Stimulated activated CD8-positive, alpha-beta memory T cell treated with anti-CD3 and anti-CD28 coated beads, Interleukin-4, amount 100 ng/mL, for 1 hour (primary cell): ENCODE measurements at places on chromosomes 12 and 14.

DNA sequence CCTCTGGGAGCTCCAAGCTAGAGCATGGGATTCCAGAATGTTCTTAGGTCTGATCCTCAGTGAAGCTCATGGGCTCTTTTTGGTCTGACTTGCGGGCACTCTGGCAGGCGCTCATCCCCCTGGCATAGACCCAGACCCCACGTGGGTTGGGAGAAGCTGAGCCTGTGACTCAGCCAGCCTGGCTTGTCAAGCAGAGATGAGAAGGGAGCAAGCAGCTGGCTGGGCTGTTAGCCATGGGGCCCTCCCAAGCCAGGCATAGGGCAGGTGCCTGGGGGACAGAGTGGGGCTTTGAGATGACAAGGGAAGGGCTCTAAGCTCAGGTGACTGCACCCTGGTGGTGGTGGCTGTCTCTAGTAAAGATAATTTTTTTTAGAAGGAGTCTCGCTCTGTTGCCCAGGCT lies 80.3 kb upstream of the NOS1 start:
- DNase-seq, result no peak

GRCh38 chr14:45947830-45948229 lies 694.8 kb upstream of the MIS18BP1 start:
- no peak for DNase-seq

GRCh38 chr14:89217891-89218290 lies 199.1 kb downstream of the FOXN3 start:
- DNase-seq, result no peak

DNA sequence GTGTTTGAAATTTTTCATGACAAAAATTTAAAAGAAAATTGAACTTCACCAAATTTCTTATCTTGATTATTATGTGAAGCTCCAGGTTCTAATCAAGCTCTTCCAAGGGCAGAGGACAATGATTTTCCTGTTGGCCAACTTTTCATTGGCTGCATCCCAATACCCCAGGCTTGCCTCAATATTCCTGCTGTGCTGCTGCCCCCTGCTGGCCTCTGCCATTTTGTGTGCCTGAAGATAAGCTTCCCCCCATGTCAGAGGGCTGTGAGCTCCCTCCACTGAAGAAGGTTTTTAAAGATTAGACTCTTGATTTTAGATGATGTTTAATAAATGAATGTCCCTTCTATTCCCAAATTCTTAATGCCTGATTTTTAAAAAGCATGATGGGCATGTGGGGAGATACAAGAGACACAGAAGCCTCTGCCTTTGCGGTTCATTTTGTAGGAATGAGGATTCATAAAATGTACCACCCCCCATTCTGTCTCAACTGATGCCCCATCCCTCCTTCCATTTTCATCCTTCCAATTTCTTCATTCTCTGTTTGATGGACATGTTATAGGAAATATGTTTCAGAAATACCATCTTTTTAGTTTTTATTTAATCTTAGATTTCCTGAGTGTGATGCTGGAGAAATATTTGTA lies 76.7 kb upstream of the RGS6 start:
- DNase-seq, result no peak

GRCh38 chr12:10365696-10366405 lies 24.0 kb downstream of the KLRK1 start:
- DNase-seq, result no peak

DNA sequence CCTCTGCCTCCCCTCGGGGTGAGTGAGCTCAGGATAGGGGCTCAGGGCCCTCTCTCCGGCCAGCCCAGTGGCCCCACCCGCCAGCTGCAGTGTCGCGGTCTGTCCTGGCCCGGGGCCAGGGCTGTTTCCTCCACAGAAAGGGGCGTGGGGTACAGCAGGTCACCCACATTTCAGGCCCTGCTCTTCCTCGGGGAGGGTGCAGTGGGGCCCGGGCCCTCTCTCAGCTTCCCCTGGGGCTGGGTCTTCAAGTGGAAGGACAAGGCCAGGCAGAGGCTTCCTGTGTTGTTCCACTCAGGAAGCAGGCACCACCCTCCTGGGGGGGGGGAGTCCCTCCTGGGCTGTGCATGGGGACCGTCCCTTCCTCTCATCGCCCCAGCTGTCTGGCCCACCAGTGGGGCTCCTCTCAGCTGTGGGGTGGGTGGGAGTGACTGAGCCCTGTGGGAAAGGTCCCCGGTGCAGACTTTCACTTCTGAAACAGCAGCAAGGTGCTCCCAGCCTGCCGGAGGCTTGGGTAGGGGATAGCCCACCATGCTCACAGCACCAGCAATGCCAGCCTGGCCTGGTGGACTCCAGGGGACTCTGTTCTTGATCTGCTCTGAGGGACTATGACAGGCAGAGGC lies 3.7 kb downstream of the GPR132 start:
- no peak for DNase-seq

- DNase-seq, result no peak
Measured at GRCh38 chr12:123899368-123899767, 73.3 kb downstream of the CCDC92 start.

- DNase-seq, result no peak
Measured at GRCh38 chr12:92278378-92278828, 132.8 kb upstream of the BTG1 start.

DNA sequence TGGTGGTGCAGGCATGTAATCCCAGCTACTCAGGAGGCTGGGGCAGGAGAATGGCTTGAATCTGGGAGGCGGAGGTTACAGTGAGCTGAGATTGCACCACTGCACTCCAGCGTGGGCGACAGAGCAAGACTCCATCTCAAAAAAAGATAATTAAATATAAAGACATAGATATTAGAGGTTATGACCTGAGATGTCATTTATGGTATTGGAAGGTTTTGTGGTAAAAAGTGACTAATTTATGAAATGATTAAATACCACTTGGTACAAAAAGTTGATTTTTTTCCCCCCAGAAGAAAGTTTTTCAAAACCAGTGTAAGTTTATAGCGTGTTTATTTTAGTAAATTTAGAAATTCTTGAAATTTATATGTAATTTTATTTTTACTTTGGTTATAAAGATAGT lies 4.3 kb downstream of the AEBP2 start:
- no peak for DNase-seq

- no peak for DNase-seq
Measured at GRCh38 chr12:100403446-100403845, 46.6 kb downstream of the SLC17A8 start.
